ENCODE measurements at places on chromosomes 16 and 17. TPM values are rescaled to one million over a fixed set of nuclear protein-coding genes. Genes with fewer than 3 reads are reported as not detected.

The RNPS1 gene
- 413 TPM for total RNA-seq

The FBXW10B gene
- 0.87 TPM for total RNA-seq

The CACNG4 gene
- 0.05 TPM for total RNA-seq

The SEPTIN12 gene
- total RNA-seq, result not detected
